ENCODE measurements at places on chromosomes 3 and 15.

- no peak for DNase-seq
Observed at GRCh38 chr3:160384639-160385318, 14.2 kb downstream of the IFT80 start.

- DNase-seq: no peak
Observed at GRCh38 chr3:183210341-183210740, 42.7 kb upstream of the B3GNT5 start.

DNA sequence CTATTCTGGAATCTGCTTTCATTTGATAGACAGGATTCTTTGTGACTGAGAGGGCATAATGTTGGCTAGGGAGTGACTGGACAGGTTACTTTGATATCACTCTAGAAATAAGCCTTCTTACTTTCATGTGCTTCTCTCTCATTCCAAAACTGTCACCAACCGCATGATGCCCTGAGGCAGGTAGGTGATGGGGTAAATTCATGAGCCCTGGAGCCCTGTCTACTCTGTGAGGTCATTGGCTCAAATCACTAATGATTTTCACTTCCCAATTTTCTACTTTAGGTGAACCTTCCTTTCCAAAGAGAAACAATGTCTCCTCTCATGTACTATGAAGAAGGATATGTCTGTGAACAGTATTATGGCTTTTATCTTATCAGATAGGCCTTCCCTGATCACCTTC lies 596.7 kb downstream of the TUSC7 start:
- DNase-seq: no peak

GRCh38 chr3:156602424-156602823 lies 47.5 kb upstream of the SSR3 start:
- peak; percentile 57 for DNase-seq

GRCh38 chr3:44468572-44469520 lies 8.6 kb downstream of the ZNF445 start:
- DNase-seq: no peak

- no peak for DNase-seq
Observed at GRCh38 chr3:127008236-127008635, 25.3 kb downstream of the PLXNA1 start.

DNA sequence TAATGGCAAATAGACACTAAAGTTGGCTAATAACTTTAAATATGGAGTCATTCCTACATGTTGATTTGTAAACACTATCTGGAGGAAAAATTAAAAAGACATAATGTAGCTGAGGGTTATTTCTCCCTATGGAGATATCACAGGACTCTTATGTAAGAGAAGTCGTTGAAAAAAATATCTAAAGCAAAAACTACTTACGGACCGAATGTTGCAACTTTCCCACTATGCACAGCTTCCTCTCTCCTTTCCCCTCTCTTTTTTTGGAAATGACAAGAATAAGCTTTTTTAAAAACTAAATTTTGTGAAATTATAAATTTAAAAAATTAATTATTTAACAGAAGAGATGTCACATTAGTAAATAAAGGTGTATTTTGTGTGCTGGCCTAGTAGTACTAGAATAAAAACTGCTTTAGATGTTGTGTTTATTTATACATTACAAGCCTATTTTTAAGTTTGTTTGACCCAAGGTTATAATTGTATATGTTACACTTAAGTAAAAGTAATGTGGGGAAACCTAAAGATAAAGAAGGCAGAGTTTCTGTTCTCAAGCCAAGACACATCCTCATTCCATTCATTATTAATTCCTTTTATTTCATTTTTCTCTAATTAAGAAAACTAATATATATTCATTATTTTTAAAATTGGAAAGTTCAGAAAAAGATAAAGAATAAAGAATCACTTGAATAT lies 20.7 kb upstream of the PPARG start:
- DNase-seq: no peak

DNA sequence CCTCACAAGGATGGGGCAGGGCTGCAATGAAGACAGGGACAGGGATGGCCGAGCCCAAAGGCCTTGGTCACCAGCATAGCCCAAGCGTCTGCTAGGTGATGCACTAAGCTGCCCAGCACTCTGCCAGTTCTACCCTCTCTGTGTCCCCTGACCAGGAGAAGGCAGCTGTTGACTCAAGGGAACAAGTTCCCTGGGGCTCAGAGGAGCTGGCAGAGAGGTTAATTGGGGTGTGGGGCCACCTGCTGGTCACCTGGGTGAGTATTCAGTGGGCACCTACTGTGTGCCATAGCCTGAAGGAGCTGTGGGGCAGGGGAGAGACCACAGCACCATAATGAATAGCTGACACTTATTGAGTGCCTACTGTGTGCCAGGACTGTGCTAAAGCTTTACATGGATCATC lies 22.0 kb upstream of the DOCK3 start:
- DNase-seq: peak; percentile 74

DNA sequence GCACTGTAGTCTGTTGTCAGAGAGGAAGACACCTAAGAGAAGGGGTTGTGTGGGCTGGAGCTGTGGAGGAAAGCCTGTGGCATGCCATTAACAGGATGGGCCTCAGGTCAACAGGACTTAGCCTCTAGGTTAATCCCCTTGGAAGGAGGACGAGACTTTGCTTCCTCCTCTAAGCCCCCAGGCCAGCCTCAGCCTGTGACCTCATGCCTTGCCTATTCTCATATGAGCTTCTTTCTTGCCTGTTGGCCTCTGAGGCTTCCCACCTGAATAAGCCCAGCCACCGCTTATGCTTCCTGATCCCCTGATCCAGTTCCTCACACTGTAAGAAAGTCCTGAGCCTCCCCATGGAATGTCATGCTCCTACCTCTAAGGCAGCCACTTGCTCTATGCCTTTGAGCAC lies 52.2 kb upstream of the TBC1D21 start:
- no peak for DNase-seq

DNA sequence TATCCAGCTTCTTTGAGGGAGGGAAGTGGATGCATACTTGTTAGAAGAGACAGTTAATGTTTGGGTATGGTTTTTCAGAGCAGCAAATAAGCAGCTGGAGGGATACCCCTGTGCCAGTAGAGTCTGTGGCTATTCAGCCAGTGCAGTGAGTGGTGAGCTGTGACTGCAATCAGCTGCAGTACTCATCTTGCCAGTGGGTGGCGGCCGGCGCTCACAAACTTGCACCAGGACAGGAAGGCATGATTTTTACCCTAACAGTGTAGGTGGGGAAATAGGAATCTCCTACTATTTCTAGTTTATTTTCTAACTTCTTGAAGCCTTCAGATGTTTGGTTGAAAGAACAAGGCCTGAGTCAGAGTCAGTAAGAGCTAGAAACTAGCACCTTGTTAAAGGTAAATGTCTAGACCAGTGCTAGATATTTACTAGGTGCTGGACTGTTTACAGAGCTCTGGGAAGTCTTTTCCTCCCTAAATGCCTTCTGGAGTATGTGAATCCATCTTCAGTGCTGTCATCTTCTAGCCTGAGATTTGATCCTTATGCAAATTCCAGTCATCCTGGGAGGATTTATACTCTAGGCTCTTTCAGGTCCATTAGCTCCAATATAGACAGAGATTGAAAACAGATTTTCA lies 23.6 kb downstream of the TIMP4 start:
- DNase-seq: peak; percentile 48

- DNase-seq: no peak
Observed at GRCh38 chr15:69718436-69718835, 265.8 kb downstream of the RPLP1 start.

GRCh38 chr3:40584625-40585189 lies 59.9 kb downstream of the ZNF621 start:
- peak; percentile 73 for DNase-seq

DNA sequence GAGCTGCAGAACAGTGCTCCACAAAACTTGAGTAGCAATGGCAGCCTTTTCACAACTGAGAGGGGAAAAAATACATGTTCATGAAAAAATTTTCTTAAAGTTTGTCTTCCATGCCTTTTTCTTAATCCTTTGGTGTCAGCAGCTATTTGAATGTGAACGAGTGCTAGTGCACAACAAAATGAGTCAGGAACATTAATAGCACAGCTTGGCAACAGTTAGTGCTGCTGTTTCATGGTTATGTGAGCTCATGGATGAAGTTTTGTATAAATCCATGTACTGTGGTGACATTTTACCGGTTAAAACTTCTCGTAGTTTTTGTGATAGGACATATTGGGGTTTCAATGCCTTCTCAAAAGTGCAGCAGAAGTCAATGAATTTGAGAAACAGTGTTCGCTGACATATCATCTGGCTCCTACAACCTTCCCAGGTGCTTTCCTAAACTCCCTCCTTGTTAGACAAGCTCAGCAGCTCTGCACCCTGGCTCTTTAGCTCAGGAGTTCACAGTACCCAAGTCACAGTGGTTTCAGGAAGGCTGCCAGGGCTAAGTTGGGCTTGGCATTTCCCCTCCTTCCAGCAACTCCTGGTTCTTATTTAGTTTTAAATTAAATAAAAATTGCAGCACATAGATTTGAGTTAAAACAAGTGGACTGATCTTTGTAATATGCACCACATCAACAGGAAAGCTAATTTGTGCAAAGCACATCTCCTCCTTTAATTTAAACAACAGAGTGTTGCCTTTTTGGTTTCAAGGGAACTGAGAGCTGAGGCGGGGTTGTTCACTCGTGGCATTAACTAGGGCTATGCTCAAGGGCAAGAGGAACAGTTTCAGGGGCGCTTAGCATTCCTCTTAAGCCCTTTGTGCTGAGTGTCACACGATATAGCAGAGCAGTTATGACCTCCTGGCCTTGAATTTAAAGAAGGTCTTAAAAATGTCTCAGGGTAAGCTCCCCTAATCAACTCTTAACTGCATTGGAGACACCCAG lies 362.8 kb downstream of the CHST2 start:
- DNase-seq: no peak

- DNase-seq: peak; percentile 28
Observed at GRCh38 chr15:41495736-41496599, 2.3 kb downstream of the ITPKA start.

- DNase-seq: no peak
Observed at GRCh38 chr15:68424754-68425390, 7.1 kb downstream of the ITGA11 start.

- no peak for DNase-seq
Observed at GRCh38 chr3:9841015-9841414, 2.8 kb downstream of the RPUSD3 start.

DNA sequence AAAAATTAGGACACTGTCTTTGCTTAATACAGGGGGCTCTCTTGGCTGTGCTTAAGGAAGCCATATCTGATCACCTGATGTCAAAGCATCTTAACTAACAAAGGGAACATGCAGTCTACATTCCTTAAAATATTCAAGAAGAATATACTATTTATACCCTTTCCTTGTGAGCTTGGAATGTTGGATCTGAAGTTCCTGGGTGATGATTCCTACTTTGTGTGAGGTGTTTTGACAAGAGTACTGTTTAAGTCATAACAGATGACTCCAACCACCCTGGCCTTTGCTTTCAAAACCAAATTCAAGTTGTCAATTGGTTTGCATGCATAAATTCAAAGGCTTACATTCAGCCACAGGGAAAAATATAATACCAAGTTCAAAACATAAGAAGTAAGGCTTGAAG lies 862.7 kb upstream of the SEMA6D start:
- DNase-seq: no peak

DNA sequence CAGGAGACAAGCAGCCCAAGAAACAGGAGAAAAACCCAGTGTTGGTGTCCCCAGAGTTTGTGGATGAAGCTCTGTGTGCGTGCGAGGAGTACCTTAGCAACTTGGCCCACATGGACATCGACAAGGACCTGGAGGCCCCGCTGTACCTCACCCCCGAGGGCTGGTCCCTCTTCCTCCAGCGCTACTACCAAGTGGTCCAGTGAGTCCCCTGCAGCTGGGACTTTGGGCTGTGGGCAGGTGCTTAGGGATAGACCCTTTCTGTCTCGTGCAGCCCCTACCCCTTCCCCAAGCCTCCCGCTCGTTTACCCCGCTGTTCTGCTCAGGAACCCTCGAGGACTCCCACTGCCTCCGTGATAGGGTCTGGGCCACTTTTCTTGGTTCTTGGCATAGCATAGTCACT lies 10.5 kb downstream of the TTLL3 start:
- DNase-seq: no peak

DNA sequence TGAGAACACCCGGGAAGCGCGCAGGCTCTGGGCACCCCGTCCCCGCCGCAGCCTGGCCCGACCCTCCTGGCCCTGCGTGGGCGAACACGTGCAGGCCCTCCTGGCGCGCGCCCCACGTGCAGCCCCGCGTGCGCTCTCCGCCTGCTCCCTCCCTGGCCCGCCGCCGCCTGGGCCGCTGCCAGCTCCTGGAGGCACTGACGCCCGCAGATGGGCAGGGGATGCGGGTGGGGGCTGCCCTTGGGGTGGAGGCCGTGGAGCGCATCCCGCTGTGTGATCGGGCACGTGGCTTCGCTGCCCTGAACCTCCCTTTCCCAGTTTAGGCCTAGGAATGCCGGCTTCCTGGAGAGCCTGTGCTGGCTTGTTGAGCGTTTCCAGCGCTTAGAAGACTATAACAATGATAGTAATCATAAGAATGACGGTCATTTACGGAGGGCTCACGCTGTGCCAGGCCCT lies 104.6 kb upstream of the SLC6A6 start:
- DNase-seq: no peak

GRCh38 chr3:193977622-193978021 lies 158.3 kb upstream of the HES1 start:
- DNase-seq: no peak
